ENCODE measurements at places on chromosomes 1 and 21.

GRCh38 chr1:12595757-12596006 is 22.3 kb downstream of the DHRS3 start:
- DNase-seq, result no peak

GRCh38 chr21:45367402-45368351 is 37.3 kb upstream of the COL18A1 start:
- DNase-seq, result no peak

GRCh38 chr1:232690285-232690935 is 60.5 kb upstream of the SIPA1L2 start:
- no peak for DNase-seq

GRCh38 chr1:62436039-62436465 is 797 bp upstream of the USP1 start:
- peak; percentile 87 for DNase-seq

DNA sequence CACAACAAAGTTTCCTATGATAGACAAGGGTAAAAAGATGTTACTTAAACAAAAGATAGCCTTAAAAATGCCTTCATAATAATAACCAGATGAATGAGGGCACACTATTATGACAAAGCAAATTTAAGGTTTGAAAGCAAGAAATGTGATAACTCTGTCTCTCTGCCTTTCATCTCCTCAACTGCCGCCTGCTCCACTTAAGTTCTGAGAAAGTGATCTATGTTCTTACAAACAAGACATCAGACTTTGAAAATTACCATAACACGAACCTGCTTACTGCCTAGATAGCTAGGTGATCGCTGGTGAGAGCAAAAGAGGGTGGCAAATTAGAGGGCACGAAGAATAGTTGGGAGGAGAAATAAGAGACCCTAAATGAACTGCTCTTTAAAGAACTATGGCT is 13.2 kb downstream of the C21orf91 start:
- DNase-seq, result no peak

GRCh38 chr1:91397605-91398004 is 7.0 kb downstream of the HFM1 start:
- no peak for DNase-seq

- DNase-seq, result no peak
Observed at GRCh38 chr1:66437136-66437401, 96.9 kb upstream of the SGIP1 start.

- no peak for DNase-seq
Observed at GRCh38 chr21:36663033-36663855, 35.7 kb upstream of the SIM2 start.
